ENCODE measurements at places on chromosomes 1 and 21.

DNA sequence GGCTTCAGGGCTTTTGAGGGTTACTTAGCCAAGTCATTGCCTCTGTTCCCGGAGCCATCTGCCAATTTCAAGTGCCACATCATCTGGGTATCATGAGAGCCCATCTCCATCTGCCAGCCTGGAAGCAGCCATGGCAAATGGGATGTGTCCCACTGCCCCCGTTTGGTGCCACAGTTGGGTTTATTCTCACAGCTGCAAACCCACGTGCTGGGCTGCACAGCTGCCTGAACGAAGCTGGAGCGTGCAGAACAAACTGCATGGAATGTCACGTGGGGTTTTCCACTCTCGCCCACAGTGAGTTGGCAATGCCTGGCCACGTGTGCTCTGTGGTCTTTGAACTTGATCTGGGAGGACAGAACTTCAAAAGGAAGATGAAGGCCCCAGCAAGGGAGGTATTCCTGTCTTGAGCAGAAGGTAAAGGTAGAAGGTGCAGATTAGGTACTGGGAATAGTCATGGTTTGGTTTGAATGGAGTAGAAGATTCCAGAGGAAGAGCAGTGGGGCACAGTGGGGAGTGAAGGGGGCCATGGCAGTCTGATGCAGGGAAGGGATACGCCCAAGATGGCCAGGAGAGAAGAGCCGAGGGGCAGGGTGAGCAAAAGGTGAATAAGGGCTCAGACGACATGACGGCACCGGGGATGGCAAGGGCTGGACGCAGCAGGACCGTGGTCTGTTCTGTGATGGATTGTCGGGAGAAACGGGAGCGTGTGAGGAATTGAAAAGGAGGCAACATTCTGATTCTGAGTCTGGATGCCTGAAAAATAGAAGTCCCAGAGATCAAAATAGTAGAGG lies 222.0 kb downstream of the KAZN start:
- DNase-seq = no peak

DNA sequence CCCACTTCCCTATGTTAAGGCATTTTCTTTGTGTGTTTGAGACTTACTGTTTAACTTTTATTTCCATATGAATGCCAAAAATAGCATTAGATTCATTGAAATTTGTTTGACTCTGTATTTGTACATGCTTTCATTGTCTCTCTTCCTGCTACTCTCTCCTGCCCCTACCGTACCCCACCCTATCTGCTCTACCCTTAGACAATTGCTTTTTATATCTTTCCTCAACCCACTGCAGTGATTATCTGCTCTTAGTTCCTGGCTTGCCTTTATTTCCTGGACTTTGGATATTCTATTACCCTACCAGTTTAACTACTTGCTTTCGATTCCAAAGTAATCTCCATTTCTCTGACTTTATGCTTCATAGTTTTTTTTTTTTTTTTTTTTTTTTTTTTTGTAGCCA lies 10.5 kb downstream of the RAVER2 start:
- DNase-seq = no peak

DNA sequence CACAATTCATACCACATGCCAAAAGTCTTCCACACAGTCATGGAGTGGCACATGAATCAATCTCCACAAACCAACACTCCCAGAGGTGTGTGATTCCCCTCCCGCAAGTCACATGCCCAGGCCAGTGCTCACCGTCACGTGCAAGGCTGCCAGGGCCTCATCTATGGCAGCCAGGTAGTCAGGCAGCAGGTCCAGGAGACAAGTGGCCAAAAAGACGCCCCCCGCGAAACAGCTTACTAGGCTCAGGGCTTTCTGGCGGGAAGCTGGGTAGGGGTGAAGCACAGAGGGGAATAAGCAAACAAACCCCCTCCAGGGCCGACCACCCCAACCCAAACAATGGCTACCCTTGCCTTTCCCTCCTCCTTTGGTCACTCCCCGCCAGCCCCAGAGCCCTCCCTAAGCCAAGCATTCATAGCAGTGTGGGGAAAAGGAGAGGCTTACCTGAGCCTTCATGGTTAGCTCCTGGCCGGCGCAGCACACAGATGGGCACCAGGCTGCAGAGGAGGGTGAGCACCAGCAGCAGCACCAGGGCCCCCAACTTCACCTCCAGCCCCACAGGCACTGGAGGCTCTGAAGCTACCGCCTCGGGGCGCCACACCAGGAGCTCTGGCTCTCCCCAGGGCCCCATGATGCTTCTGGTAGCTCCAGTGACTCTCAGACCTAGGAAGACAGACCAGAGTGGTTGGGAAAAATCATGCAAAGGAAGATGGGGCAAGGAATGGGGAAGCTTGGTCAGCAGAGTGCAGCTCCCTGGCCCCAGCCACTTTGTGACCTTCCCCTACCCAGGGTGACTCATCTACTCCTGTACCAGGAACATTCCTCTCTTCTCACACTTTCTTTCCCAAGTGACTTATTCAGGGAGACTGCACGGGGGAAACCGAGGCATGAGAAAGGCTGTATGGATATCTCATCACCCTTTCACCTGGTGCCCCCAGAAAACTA lies 978 bp downstream of the SLC39A1 start:
- DNase-seq = no peak

GRCh38 chr1:94863919-94864318 lies 43.8 kb downstream of the SLC44A3 start:
- peak; percentile 82 for DNase-seq

- DNase-seq = peak; percentile 65
These were observed 3.7 kb upstream of the PLOD1 start for GRCh38 chr1:11930571-11931445.

- no peak for DNase-seq
These were observed 102.2 kb downstream of the COQ8A start for GRCh38 chr1:227042292-227042691.

DNA sequence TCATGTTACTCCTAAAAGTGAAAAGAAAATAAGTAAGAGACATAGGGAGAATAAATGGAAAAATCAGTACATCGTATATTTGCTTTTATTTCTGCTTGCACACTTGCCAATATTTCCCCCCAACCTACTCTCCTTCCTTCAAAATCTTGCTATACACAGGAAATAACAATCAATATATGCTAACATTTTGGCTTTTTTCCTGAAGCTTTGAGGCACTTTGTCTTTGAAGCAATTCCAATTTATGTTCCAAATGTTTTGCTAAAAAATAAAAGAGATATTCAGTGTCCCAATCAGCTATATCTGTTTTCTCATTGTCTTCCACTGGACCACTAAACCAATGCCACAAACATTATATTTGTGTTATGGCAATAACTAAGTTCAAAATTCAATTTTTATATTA lies 184.0 kb upstream of the NEGR1 start:
- DNase-seq = no peak

DNA sequence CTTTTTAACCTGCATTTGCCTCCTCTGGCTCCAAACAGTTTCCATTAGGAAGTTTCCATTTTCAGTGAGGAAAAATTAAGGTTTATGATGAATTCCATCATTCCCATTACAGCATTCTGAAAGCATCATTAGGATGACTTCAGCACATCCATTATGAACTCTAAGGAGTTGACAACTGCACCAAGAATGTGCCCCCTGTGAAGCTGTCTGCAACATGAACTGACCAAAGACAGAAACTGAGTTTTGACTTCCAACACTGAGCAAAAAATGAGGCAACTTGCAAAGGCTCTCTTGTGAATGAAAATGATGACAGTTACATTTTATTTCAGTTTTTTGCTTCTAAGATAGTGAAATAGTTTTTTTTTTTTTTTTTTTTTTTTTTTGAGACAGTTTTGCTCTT lies 18.3 kb upstream of the KCNE1 start:
- peak; percentile 77 for DNase-seq

DNA sequence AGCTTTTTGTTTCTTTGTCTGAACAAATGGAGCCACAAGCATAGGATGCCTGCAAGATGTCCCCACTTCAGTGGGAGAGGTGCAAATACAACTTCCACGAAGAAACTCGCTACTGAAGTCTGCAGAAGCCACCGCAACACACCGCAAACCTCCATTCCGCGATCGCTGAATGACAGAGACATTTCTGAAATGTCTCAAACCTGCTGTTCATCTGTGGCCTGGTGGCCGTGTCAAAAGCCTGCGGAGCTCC lies 1.0 kb downstream of the TP53BP2 start:
- no peak for DNase-seq

DNA sequence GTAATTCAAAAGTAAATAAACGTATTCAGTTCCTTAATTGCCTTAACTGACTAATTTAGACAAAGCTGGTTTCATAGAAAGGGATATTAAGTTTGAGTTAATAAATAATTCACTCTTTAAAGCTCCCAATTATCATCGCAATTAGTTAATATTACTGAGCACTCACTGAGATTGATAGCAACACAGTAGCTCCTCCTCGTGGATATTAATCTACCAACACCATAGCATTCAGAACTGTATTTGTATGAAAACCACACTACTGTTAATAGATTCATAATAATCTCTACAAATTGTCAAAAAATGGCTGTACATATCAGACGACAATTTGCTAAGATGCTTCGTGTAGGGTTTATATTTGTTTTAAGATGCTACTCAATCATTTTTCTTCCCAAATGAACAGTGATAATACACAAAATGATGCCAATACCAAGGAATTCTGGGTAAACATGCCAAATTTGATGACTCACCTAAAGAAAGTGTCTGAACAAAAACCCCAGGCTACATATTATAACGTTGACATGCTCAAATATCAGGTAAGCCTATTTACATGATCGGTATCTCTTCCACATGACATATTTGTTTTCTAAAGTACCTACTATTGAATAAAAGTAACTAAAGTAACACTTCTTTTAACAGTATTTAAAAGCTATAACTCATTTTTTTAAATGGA lies 18.8 kb upstream of the DYNLT5 start:
- no peak for DNase-seq

- DNase-seq = no peak
These were observed 50.1 kb upstream of the RWDD3 start for GRCh38 chr1:95183952-95184351.

GRCh38 chr1:201633811-201634210 lies 94.9 kb downstream of the NAV1 start:
- DNase-seq = no peak

GRCh38 chr1:51328926-51329325 lies 1.4 kb downstream of the TTC39A start:
- DNase-seq = no peak

GRCh38 chr21:29297483-29298347 lies 1.0 kb upstream of the BACH1 start:
- DNase-seq = no peak

DNA sequence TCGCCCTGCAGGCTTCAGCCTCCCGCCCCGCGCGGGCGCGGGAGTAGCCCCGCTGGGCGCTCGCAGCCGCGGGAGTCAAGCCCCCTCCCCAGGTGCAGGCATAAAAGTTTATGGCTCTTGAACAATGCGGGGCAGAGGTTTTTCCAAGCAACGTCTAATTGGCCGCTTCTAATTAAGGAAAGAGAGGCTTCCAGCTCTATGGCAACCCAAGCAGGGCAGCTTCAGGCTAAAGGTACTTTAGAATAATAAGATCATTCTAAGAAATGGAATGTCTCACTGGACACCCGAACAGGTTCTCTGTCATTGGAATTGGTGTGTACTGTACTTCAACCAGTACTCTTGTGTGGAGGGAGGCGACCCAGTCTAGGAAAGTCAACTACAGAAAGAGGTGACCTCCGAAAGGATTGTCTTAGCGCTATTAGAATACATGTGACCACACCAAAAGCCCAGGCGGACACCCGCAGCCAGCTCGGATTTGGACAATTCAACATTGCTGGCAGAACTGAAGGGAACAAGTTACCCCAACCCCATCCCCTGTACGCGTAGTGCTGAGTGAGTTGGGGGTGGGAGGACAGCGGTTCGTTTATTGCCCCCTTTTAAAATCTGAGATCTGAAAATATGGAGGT lies 12.5 kb downstream of the NR5A2 start:
- DNase-seq = no peak

DNA sequence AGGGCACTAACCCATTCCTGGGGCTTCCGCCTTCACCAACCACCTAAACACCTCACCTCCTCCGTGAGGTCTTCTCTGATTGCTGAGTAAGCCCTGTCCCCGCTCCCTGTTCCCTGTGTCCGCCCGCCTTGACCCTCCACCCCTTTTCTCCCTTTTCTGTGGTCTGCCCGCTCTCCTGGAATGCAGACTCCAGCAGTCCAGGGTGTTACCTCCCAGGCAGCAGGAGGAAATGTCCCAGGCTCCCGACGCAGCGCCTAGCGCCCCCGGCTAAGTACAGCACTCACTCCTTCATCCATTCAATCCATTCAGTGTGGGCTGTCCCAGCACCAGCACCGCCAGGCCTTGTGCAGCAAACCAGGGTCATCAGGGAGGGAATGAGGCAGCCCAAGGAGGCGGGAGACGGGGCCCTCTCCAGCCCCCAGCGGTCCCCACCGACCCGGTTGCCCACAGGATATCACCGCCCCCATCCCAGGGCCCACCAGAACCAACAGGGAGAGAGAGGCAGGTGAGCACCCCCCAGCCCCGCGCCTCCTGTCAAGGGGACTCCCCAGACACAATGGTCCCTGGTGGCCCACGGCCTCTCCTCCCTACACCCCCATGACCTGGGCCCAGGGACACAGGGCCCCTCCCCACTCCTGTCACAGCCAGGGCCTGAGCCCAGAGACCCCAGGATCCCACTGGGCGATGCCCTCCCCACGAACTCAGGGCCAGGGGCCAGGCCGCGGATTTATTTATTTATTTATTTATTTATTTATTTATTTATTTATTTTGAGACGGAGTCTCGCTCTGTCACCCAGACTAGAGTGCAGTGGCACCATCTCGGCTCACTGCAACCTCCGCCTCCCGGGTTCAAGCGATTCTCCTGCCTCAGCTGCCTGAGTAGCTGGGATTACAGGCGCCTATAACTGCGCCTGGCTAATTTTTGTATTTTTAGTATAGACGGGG lies 10.2 kb downstream of the TNFRSF14 start:
- DNase-seq = no peak
